ENCODE measurements at places on chromosomes 3 and 15. TPM values are rescaled to one million over a fixed set of nuclear protein-coding genes. Genes with fewer than 3 reads are reported as not detected.

Gene LRRN1
- total RNA-seq: 18.9 TPM

Gene LNP1
- 2.7 TPM for total RNA-seq

Gene EOMES
- total RNA-seq: 0.48 TPM

Gene CCDC33
- 0.33 TPM for total RNA-seq

- no peaks in the 10 kb centered on the region for H3K36me3 ChIP-seq
- no peaks in the 10 kb centered on the region for H3K27me3 ChIP-seq
- peaks cover 6% of the 10 kb centered on the region for H3K4me1 ChIP-seq
Observed at GRCh38 chr3:71441925-71442651, 141.4 kb downstream of the FOXP1 start.

GRCh38 chr15:45640616-45641015 lies 5.8 kb downstream of the SQOR start:
- peak overlapping the region; percentile 78 for H3K27ac ChIP-seq
- DNase-seq: no peak
- no peaks in the 10 kb centered on the region for H3K27me3 ChIP-seq
- H3K4me1 ChIP-seq: peaks cover 5% of the 10 kb centered on the region

DNA sequence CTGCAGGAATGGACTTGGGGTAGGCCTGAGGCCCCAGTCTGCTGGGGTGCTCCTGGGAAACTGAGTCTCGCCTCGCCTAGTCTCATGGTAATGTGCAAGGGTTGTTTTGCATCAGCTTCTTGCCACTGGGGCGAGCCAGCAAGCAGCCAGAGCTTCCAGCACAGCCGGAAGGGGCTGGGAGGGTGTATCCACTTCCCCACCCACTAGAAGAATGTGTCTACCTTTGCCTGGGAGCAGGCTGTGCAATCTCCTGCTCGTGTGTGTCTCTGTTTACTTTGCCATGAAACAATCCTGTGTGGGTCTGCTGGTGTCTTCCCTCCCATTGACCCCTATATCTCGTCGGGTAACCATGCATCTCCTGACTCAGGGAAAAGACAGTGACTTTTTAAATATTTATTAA lies 21.8 kb upstream of the ERICH6 start:
- H3K4me3 ChIP-seq: no peak overlapping the region
- DNase-seq: no peak
- no peaks in the 10 kb centered on the region for H3K36me3 ChIP-seq
- no peak overlapping the region for H3K27ac ChIP-seq
- H3K4me1 ChIP-seq: no peaks in the 10 kb centered on the region
- no peaks in the 10 kb centered on the region for H3K27me3 ChIP-seq

- H3K27ac ChIP-seq: no peak overlapping the region
- DNase-seq: no peak
- no peaks in the 10 kb centered on the region for H3K36me3 ChIP-seq
Observed at GRCh38 chr3:38552364-38552763, 56.2 kb downstream of the EXOG start.

- H3K27ac ChIP-seq: peak overlapping the region; percentile 80
- H3K27me3 ChIP-seq: no peaks in the 10 kb centered on the region
- no peaks in the 10 kb centered on the region for H3K36me3 ChIP-seq
- no peak for DNase-seq
- peak overlapping the region; percentile 61 for H3K4me3 ChIP-seq
- H3K4me1 ChIP-seq: no peaks in the 10 kb centered on the region
Observed at GRCh38 chr3:115099986-115100571, 47.0 kb downstream of the ZBTB20 start.

DNA sequence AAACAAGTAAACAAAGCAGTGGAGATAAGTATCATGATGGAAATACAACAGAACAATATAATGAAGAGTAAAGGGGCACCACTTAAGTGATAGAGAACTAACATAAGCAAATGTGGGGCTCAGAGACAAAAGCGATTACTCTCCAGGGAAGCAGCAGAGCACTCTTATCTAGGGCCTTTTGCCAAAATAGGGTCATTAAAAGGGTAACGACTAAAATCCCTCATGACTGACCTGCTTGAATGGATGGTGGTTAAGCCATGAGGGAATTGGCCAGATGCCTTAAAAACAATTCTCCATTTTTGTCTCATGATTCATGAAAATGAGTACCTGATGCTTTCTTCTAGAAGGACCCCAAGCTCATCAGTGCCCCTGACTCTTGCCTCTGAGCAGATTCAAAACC lies 3.2 kb upstream of the SLC7A14 start:
- peaks cover 34% of the 10 kb centered on the region for H3K27me3 ChIP-seq
- H3K4me3 ChIP-seq: no peak overlapping the region
- no peak overlapping the region for H3K27ac ChIP-seq

DNA sequence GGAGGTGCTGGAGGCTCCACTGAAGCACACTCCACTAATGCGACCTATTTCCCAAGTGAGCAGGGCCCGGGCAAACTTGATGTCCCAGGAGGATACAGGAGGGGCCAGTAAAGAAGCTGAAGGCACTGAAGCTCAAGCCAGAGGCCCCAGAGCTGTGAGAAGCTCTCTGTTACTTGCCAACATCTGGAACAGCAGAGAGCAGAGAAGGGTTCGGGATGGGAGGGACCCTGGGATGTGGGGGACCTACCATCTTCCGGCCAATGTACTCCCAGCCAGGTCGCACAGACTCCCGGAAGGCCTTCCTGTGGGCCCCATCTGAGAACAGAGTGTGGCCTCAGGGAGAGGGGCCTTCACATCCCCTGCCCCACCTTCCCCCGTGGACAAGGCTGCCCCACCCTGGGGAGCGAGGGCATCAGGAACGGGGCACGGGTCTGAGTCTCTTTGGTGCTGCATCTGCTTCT lies 3.1 kb downstream of the HHATL start:
- peak; percentile 36 for DNase-seq
- H3K4me3 ChIP-seq: no peak overlapping the region
- H3K36me3 ChIP-seq: no peaks in the 10 kb centered on the region
- H3K4me1 ChIP-seq: no peaks in the 10 kb centered on the region
- H3K27me3 ChIP-seq: no peaks in the 10 kb centered on the region
- no peak overlapping the region for H3K27ac ChIP-seq

DNA sequence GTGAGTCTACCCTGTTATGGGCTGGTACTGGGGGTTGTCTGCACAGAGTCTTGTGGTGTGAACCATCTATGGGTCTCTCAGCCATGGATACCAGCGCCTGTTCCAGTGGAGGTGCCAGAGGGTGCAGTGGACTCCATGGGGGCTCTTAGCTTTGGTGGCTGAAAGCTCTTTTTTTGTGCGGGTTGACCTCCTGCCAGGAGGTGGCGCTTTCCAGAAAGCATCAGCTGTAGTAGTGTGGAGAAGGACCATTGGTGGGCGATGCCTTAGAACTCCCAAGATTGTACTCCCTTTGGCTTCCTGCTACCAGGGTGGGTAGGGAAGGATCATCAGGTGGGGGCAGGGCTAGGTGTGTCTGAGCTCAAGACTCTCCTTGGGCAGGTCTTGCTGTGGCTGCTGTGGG lies 602.6 kb downstream of the RSL24D1 start:
- no peak for DNase-seq
- H3K27ac ChIP-seq: no peak overlapping the region
- H3K36me3 ChIP-seq: no peaks in the 10 kb centered on the region

- no peak overlapping the region for H3K27ac ChIP-seq
- H3K4me3 ChIP-seq: no peak overlapping the region
Observed at GRCh38 chr3:159609625-159610024, 379.0 kb upstream of the IL12A start.

- no peaks in the 10 kb centered on the region for H3K36me3 ChIP-seq
- no peak overlapping the region for H3K4me3 ChIP-seq
- H3K4me1 ChIP-seq: no peaks in the 10 kb centered on the region
- DNase-seq: no peak
Observed at GRCh38 chr15:89458440-89458839, 37.9 kb downstream of the RHCG start.

DNA sequence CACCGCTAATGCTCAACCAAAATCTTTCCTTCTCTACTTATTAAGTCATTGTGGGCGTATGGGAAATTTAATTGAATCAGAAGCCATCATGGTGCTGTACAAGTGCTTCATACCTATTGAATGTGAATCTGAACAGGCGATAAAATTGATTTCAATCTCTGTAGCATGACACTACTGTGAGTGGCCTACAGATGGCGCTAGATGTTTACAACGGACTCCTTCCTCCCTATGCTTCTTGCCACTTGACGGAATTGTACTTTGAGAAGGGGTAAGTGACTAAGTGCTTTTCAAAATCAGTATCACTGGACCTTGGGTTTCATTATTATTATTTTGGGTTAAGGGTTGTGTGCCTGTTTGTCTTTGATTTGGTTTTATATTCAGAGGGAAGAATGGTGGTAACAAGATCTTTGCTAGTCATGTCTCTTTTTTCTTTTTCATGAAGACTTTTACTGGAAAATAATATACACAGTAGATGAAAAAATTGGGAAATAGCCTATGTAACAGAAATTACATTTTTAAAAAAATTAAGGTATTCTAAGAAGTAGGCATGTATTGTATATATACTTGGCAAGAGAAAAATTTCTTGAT lies 35.4 kb downstream of the ACP3 start:
- H3K27ac ChIP-seq: no peak overlapping the region
- H3K36me3 ChIP-seq: no peaks in the 10 kb centered on the region
- H3K4me3 ChIP-seq: no peak overlapping the region
- no peaks in the 10 kb centered on the region for H3K27me3 ChIP-seq
- no peaks in the 10 kb centered on the region for H3K4me1 ChIP-seq

DNA sequence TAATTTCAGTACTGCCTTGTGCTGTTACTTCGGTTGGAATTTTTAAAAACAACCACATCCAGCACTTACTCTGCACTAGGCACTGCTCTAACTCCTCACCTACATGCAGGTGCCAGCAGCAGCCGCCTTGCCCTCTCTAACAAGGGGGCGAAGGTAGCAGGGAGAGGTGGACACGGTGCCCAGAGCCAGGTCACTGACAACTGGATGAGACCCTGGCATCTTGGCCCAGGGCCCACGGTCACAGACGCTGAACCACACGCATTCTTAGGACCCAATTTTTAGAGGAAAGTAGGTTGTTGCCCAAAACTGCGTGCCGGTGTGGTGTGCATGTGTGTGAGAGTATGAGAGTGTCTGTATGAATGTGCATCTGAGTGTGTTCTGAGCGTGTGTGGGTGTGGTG lies 63.4 kb upstream of the GATA2 start:
- no peak overlapping the region for H3K4me3 ChIP-seq
- no peak overlapping the region for H3K27ac ChIP-seq
- H3K4me1 ChIP-seq: no peaks in the 10 kb centered on the region
- no peaks in the 10 kb centered on the region for H3K27me3 ChIP-seq

Data from breast epithelium (tissue), 4 donors.